ENCODE measurements at places on chromosomes 16 and 17.

GRCh38 chr17:28427371-28427770 lies 21.4 kb upstream of the SLC46A1 start:
- DNase-seq, result no peak

DNA sequence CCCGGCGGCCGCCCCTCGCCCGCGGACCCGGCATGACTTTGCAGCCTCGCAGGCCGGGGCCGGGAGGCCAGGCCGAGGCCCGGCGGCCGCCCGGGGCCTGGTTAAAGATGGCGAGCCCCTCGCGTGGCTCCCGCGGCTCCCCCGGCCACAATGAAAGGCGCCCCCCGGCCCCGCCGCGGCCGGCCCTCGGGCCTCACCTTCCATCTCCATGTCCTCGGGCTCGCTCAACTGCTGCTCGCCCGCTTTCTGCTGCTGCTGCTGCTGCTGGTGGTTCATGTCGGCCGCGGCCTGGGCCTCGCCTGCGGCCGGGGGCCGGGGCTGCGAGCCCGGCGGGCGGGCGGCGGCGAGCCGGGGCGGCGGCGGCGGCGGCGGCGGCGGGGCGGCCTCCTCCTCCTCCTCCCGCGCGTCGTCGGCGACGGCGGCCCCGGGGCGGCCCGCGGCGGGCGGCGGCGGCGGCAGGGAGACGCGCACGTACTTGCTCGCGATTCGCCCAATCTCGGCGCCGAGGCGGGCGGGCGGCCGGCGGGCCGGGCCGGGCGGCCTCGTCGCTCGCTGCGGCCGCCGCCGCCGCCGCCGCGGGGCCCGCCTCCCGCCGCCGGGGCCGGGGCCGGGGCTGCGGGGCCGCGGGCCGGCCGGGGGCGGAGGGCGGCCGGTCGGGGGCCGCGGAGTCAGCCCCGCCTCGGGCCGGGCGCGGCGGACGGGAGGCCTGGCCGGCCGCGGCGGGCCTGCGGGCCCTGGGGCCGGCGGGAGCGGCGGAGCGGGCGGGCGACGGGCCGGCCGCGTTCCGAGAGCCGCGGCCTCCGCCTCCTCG lies 491 bp downstream of the USP7 start:
- no peak for DNase-seq

- no peak for DNase-seq
These were observed 212.2 kb upstream of the FOXF1 start for GRCh38 chr16:86297866-86298757.

- no peak for DNase-seq
These were observed 12.0 kb upstream of the ANKFN1 start for GRCh38 chr17:56141046-56141839.

DNA sequence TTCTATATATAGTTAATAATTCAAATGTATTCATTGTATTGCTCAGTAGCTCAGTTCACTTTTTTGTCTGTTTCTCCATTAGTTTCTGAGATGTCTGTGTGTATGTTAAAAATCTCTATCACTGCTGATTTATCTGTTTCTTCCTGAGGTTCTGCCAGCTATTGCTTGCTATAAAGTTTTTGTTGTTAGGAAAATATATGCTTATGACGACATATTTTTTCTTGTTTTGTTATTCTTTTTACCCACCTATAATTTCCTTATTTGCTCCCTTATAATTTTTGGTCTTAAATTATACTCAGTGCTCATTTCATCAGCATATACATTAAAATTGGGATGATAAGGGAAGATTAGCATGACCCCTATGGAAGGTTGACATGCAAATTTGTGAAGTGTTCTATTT lies 200.6 kb downstream of the GSG1L start:
- no peak for DNase-seq

- peak; percentile 38 for DNase-seq
These were observed 1.0 kb upstream of the ARMC5 start for GRCh38 chr16:31458073-31458843.

- DNase-seq, result no peak
These were observed at the start of gene ADAM11 for GRCh38 chr17:44758414-44759085. Gene ADAM11, plus strand, starts transcription at chr17:44758988. Its CDS starts 212 bp downstream, at chr17:44759200.

DNA sequence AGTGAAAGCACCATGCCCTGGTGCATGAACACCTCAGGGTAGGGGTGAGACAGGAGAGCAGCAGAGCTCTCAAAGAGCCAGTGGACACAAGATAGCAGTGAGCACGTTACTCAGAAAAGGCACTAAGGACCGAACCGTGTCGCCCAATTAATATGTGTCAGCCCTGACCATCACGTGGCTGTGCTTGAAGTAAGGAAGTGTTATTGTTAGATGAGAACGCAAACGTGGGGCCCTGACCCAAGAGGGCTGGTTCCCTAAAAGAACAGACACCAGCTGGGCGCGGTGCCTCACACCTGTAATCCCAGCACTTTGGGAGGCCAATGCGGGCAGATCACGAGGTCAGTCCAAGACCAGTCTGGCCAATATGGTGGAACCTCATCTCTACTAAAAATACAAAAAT lies 16.3 kb downstream of the AXIN1 start:
- DNase-seq, result no peak

- DNase-seq, result no peak
These were observed 347.5 kb upstream of the ASIC2 start for GRCh38 chr17:33640629-33641028.

DNA sequence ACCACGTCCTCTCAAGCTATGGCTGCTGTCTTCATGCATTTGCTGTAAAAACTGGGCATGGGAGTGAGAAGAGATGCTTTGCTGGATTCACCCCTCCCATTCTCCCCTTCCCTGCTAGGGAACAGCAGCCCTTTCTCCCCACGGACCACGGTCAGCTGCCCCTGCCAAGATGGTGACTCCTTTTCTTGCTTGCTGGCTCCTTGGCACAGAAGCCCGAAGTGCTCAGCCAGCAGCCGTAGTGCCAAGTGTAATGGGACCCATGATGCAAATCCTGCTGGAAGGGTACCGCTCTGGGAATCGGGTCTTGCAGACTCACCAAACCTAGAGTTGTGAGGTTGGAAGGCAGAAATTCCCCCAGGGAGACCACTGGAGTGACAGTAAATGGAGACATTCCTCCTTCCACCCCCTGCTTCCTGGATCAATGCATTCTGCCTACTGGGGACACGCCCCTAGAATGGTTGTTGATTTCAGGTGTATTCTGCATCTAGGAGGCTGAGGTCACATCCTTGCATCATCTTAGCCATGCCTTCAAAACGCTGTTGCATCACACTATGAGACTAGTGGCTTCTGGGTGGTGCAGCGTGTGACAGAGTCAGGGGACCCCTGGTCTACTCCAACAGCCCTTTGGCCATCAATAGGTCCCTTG lies 63.0 kb upstream of the CBX4 start:
- DNase-seq, result no peak

GRCh38 chr16:64754279-64754678 lies 367.6 kb downstream of the CDH11 start:
- no peak for DNase-seq

DNA sequence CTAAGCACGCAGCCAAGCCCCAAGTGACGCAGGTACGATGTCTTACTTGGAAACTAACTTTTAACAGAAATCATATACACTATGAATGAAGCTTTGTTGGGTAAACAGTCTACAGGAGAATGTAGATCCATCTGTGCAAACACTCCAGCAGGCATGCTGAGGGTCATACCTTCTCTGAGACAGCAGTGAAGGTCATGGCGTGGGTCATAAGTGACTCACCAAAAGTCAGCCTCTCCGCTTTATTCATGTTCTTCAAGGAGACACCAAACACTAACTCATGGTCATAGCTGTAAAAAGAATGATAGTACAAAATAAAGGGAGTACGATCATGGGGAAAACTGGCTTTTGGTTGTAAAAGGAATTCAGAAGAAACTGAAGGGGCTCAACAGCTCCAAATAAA lies 20.6 kb downstream of the BLMH start:
- no peak for DNase-seq

GRCh38 chr16:11149011-11149616 lies 106.9 kb downstream of the SOCS1 start:
- DNase-seq, result no peak

DNA sequence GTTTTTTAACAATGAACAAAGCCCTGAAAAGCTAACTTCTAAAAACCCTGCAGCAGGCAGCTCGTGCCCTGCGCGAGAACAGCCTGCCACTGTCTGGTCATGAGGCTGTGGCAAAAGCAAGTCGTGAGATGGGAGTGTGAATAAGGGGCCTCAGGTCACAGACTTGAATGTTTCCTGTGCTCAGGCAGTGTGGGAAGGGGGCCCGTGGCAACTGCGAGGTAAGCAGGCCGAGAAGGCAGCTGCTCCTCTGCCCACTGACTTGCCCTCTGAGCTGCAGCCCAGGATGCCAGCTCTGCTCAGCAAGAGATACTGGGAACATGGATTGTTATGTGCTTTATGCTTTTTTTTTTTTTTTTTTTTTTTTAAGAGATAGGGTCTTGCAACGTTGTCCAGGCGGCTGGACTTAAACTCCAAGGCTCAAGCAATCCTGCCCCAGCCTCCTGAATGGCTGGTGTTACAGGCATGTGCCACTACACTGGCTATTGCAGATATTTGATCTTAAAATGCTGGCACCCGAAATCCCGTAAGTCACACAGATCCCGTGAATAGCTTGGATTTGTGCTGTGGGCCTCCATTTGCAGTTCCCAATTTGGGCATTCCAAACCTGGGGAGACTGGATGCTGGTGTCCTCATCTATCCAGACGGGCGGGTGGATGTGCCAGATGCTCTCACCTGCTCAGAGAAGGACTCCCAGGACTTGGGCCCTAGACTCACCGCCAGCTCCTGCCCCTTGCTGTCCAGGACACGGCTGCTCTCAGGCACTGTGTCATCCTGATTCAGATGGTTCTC lies 44.0 kb downstream of the UBN1 start:
- no peak for DNase-seq

DNA sequence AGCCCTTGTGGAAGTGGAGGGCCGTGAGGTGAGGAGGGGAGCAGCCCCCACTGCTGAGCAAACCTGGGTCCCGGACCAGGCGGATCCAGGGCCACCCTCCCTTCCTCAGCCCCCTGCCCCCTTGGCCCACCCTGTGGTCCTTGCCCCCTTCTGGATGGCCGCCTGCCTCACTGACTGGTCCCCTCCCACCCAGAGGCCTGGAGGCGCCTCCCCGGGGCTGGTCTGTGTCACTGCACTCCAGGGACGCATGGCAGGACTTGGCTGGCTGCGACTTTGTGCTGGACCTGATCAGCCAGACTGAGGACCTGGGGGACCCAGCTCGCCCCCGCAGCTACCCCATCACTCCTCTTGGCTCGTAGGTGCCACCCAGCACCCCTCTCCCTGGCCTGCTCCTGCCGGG lies 19.2 kb upstream of the SMIM5 start:
- DNase-seq, result no peak

- no peak for DNase-seq
These were observed 491 bp downstream of the POLR2C start for GRCh38 chr16:57462978-57463362.

DNA sequence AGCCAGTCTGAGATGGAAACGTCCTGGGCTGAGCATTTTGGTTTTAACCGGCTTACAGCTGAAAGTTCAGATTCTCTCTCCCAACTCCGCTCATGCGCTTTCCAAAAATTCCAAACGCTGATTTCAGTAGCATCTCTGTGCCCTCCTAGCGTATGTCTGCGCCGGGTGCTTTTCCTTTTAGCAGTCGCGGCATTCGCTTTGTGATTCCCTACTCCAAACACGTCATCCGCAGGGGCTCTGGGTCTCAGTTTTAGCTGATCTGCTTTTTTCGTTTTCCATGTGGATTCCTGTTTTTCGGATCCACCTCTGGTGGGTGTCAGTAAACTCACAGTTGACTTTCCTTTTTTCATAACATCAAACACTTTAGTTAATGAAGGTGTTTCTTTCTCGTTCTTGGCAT lies 22.1 kb upstream of the TVP23A start:
- DNase-seq, result no peak

DNA sequence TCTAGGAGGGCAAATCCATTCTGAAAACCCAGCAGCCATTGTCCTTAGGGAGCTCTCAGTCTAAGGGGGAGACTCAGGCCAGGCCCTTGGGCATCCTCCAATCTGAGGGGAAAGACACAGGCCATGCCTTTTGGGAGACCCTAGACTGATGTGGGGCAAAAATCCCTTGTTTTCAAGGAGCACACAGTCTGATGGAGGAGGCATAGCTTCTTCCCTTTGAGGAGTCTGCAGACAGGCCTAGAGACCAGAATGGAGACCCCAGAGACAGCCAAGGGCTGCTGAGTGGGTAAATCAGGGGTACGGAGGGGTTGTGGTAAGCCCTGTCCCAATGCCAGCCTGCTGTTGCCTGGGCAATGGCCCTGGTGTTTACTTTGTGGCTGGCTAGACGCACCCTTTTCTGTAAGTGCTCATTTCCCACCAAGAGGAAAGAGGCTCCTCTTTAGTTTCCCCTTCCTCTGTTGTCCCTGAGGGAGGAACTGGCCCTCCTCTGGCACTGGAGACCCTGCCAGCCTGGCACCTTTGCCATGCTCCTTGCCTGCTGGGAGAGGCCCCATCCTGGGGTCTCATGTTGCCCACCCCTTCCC lies 19.3 kb downstream of the ARHGAP23 start:
- no peak for DNase-seq

GRCh38 chr16:67907397-67908180 lies 14.5 kb downstream of the PSKH1 start:
- no peak for DNase-seq

GRCh38 chr16:23595246-23595950 lies 718 bp downstream of the NDUFAB1 start:
- no peak for DNase-seq

GRCh38 chr16:48272837-48273421 lies 25.6 kb upstream of the ABCC11 start:
- no peak for DNase-seq

- no peak for DNase-seq
These were observed 33.7 kb downstream of the MARF1 start for GRCh38 chr16:15609286-15609649.

GRCh38 chr17:42017866-42018200 lies 594 bp upstream of the DNAJC7 start:
- no peak for DNase-seq

DNA sequence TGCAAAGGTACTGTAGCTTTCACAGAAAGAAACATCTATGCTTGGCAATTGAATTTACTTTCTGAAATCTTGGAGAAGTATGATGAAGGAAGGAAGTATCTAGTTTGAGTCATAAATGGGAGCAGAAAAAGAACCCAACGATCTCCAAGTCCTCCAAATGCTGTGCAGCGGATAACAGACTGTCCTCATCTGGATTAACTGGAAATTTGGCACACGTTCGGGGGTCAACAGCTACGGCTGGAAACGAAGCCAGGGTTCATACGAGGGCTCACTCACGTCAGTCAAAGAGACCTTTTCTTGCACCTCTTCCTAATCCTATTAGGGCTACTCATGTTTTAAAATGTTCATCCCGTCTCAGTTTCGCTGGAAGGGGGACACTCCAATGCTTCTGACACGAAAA lies 152.0 kb downstream of the ZFHX3 start:
- DNase-seq, result no peak

- DNase-seq, result no peak
These were observed 138.4 kb downstream of the PHKB start for GRCh38 chr16:47599512-47599911.

DNA sequence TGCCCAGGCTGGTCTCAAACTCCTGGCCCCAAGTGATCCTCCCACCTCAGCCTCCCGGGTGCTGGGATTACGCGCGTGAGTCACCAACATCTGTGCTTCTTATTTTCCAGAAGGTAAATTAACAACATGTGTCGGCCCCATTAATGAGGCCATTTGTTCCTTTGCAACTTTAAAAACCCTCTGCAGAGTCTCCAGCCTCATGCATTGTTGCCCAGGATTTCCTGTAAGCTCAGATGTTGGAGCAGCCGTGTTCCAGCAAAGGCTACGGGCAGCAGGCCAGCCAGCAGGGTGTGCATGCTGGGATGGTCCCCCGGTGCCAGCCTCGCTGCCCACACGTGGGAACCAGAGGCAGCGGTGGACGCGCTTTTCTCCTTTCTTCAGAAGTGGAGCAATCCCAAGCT lies 19.1 kb upstream of the HEXD start:
- DNase-seq, result no peak

- DNase-seq, result no peak
These were observed 18.4 kb downstream of the HSD11B2 start for GRCh38 chr16:67449336-67449735.

Measured in activated T-helper 1 cell treated with Interleukin-2 at 50 U/mL for 16 hours (primary cell).